ENCODE measurements at places on chromosomes 6 and 20. TPM values are rescaled to one million over a fixed set of nuclear protein-coding genes. Genes with fewer than 3 reads are reported as not detected.

GRCh38 chr6:34230653-34231371 lies 5.9 kb upstream of the HMGA1 start:
- no peak for DNase-seq

- no peak for DNase-seq
These were observed 84.0 kb upstream of the SALL4 start for GRCh38 chr20:51886341-51886740.

GRCh38 chr6:105488516-105489215 lies 85.8 kb upstream of the PREP start:
- DNase-seq = no peak

Gene CASP8AP2
- 32.1 TPM for total RNA-seq

- DNase-seq = peak; percentile 67
These were observed 963 bp downstream of the FOXF2 start for GRCh38 chr6:1390133-1390945.

- peak; percentile 56 for DNase-seq
These were observed 31.9 kb upstream of the FABP7 start for GRCh38 chr6:122747573-122747972.

GRCh38 chr20:44869471-44869870 lies 16.0 kb upstream of the YWHAB start:
- DNase-seq = no peak

Gene DEFB124
- total RNA-seq = not detected

- no peak for DNase-seq
These were observed 1.2 kb upstream of the PLTP start for GRCh38 chr20:45913116-45913515.

Gene NKX2-4
- not detected for total RNA-seq

Gene ERMARD
- 42.8 TPM for total RNA-seq

- DNase-seq = no peak
These were observed 24.0 kb downstream of the HBS1L start for GRCh38 chr6:135030532-135031178.

Gene INSM1
- not detected for total RNA-seq

GRCh38 chr20:37278966-37279590 lies 10.4 kb upstream of the MANBAL start:
- DNase-seq = no peak

- DNase-seq = no peak
These were observed 43.0 kb downstream of the JARID2 start for GRCh38 chr6:15288856-15289255.

Gene LY6G6F
- total RNA-seq = not detected

Gene TSHZ2
- 7.7 TPM for total RNA-seq

DNA sequence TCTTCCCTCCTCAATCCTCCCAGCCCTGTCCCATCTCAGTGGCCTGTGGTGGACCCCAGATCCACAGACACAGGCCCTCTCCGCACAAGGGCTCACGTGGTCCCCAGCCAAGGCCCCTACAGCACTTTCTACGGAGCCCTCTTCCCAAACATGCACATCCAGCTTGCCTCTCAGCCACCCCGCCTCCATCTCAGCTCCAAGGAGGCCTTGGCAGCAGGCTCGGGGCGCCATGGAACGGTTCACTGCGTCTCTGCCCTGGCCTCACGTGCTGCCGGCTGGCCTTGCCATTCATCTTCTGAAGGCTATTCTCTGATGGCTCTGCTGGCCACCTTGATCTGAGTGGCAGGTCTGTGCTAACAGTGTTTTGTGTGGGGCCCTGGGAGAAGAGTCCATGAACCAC lies 33.0 kb downstream of the GNAS-AS1 start:
- no peak for DNase-seq

Gene BCAS1
- total RNA-seq = 1.0 TPM

Gene RIPOR3
- 0.27 TPM for total RNA-seq

Gene KCNK16
- not detected for total RNA-seq

- no peak for DNase-seq
These were observed 4.6 kb upstream of the ZSCAN9 start for GRCh38 chr6:28220257-28221133.

GRCh38 chr6:39493174-39493573 lies 170.7 kb upstream of the KCNK16 start:
- no peak for DNase-seq

Gene ANGPT4
- not detected for total RNA-seq

- no peak for DNase-seq
These were observed 170.0 kb downstream of the HACE1 start for GRCh38 chr6:104689551-104690205.

DNA sequence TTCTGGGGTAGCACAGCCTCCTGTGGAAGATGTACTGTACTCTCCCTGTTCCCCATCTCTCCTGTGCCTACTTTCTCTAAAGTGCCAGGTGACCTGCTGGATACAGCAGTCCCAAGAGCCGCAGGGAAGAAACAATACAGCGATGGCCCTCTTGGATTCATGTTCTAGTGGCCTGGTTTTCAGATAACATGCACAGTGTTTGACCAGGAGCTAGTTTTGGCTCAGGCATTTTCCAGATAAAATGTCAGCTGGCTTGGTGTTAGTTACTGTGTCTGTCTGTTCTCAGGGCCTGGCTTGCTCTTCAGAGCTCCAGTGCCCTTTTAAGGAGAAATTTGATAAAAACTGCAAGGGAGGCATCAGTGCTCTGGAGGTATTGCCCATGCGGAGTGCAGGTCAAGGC lies 41.3 kb downstream of the GABRR2 start:
- DNase-seq = no peak

- DNase-seq = no peak
These were observed 4.1 kb downstream of the TRIM38 start for GRCh38 chr6:25966711-25967110.

- no peak for DNase-seq
These were observed 116.0 kb upstream of the SUPT3H start for GRCh38 chr6:45493761-45494160.

DNA sequence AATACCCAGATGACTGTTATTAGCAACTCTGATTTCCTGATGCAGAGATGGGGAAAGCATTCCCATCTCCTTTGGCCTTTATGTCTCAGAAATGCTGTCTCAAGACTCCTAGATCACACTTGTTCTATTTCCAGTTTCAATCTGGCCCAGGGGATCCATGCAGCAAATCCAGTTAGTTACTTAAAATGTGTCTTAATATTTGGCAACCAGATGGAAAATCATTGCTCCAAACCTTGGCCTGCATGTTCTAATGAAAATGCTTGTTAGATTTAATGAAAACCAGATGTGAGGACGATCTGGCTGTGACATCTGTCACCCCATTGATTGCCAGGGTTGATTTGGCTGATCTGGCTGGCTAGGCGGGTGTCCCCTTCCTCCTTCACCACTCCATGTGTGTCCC lies 125.2 kb downstream of the TSHZ2 start:
- DNase-seq = no peak

Gene DLK2
- not detected for total RNA-seq

DNA sequence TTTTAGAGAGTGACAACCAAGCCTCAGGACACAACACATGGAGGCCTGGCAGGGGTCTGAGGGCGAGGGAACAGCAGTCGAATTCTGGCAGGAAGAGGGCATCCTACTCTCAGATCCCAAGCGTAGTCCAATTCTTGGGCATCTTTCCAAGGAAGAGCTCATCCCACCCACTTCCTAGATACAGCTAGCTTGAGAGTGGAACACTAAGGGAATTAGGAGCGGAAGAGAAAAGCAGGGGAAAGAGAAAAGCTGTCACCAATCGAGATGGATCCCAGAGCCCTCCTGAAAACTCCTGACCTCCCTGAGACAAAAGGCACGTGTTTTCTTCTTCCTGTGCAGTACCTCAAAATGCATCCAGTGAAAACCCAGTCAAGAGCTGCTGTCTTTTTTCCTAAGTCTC lies 67.1 kb downstream of the GFOD1 start:
- no peak for DNase-seq

DNA sequence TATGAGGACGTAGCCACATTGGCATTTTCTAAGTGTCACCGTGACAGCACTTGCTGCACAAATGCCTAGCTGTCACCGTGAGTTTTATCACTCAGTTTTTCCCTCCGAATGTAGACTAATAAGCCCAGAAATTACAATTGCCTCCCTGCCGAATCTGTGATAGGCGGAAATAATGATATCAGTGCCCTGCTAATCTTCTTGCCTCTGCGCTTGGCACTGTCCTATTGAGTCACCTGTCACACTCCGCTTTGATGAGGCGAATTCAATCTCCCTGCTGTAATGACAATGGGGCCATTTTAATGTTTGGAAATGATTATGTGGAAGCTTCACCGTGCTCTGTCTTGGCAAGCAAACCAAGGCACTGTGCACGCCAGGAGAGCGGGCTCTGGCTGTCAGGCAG lies 112.8 kb downstream of the LINC00237 start:
- no peak for DNase-seq

GRCh38 chr6:32379545-32379944 lies 7.8 kb upstream of the TSBP1 start:
- DNase-seq = no peak

DNA sequence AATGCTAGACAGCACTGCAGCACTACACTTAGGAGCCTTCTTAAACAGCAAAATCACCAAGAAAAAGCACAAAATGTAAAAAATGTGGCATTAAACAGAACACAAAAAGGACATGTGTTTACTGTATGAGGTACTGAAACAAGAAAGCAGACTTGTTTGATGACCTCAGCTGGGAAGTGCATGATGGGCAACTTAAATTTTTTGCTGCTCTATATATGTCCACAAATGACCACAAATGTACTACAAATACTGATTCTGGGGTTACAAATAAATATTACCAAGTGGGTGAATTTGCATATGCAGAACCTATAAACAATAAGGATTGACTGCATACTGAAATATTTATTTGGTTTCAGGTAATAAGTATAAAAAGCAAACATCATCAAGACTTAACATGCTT lies 13.1 kb downstream of the RAB23 start:
- no peak for DNase-seq

Gene PFDN4
- total RNA-seq = 16.8 TPM

Gene VGLL2
- not detected for total RNA-seq

- no peak for DNase-seq
These were observed 8.7 kb downstream of the RNF24 start for GRCh38 chr20:4006640-4007039.

DNA sequence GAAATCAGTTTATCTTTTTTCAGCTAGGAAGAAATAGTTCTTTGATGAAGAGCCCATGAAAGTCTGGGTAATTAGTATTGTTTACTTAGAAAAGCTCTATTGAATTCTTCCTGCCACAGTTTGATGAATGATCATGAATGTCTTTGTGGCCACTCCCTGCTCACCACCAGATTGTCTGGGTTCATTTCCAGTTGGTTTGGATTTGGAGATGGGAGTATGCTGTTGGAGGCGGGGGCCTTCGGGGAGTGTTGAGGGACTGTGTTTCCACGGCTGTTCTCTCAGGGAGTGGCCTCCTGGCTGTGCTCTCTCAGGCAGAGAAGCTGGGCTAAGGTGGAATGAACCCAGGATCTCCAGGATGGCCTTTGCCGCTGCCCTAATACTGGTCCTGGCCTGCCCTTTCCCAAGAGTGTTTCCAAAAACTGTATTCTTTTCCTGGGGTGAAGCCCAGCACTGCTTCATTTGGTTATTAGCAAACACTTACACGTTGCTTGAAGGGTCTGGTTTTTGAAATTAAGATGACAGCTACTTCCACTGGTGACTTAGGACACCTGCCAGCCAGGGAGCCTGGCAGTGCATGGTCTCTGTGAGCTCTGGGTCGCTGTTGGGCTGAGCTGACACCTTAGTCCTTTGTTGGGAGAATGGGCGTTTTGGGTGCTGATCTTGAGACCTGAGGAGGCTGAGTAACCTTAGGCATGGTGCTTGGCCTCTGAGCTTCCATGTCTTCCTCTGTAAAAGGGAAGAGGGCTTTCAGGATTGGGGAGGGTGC lies 23.2 kb downstream of the PRPF6 start:
- no peak for DNase-seq

DNA sequence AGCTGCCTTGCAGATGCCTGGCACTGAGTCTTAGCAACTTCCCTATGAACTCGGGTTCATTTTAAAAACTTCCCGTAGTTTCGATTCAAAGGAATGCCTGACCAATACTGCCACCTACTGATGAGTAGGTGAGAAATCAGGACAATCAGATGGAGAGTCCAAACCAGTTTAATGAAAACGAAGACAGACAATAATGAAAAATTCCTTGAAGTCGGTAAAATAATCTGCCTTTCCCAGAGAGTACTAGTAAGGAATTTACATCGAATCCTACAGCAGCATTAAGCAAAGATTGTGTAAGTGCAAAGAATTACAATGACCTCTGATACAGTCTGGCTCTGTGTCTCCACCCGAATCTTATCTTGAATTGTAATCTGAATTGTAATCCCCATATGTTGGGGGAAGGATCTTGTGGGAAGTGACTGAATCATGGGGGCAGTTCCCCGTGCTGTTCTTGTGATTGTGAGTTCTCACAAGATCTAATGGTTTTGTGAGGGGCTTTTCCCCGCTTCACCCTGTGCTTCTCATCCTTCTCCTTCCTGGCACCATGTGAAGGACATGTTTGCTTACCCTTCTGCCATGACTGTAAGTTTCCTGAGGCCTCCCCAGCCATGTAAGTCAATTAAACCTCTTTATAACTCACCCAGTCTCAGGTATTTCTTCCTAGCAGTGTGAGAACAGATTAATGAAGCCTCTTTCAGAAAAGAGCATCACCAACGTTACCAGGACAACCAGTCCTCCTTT lies 134.4 kb downstream of the ARHGAP18 start:
- DNase-seq = peak; percentile 21

- peak; percentile 47 for DNase-seq
These were observed 3.0 kb downstream of the WFDC5 start for GRCh38 chr20:45111799-45112471.

- no peak for DNase-seq
These were observed 4.8 kb downstream of the SRPK1 start for GRCh38 chr6:35916056-35916455.

- DNase-seq = no peak
These were observed 28.5 kb upstream of the MRPS18A start for GRCh38 chr6:43716099-43716498.

- DNase-seq = no peak
These were observed 115.7 kb downstream of the NUS1 start for GRCh38 chr6:117791012-117791411.

- no peak for DNase-seq
These were observed 107.4 kb upstream of the NAA20 start for GRCh38 chr20:19909725-19910124.

DNA sequence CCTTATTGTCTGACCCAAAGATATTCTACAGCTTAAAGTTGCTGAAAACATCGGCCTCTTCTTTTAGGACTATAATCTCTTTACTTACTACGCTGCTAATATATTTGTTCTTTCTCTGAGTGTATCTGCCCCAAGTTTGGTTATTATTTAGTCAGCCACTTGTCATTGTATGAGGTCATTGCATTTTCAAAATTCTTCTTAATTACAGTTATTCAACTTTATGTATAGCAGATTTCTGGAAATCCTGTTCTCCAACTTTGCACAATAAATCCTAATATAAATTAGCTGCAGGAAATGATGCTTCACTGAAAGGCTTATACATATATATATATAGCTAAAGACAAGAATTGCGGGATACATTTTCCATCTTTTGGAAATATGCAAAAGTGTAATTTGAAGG lies 88.5 kb upstream of the HIVEP1 start:
- no peak for DNase-seq

DNA sequence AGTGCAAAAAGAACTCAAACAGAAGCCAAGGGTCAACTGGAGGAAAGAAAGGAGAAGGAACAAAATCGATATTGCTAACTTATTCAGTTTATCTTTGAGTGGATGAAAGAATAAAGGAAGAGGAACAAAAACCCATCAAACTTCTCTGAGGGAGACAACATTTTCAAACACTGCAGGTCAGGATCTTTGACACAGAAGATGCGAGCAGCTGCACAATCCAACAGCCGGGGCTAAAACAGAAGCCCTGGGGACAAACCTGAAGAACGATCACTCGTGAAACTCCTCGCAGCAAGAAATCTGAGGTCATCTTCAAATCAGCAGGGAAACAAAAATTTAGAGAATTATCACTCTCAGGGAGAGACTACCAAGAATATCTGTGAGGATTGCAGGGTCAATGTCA lies 14.2 kb downstream of the SLC23A2 start:
- DNase-seq = peak; percentile 48

- no peak for DNase-seq
These were observed 22.6 kb upstream of the TRAF3IP2 start for GRCh38 chr6:111628142-111628850.
